Left hindlimb (tissue), 1 donor: ENCODE measurements at places on chromosomes 2 and 18.

- no peak for DNase-seq
Observed at GRCh38 chr18:76054156-76054555, 440.9 kb downstream of the ZNF516 start.

DNA sequence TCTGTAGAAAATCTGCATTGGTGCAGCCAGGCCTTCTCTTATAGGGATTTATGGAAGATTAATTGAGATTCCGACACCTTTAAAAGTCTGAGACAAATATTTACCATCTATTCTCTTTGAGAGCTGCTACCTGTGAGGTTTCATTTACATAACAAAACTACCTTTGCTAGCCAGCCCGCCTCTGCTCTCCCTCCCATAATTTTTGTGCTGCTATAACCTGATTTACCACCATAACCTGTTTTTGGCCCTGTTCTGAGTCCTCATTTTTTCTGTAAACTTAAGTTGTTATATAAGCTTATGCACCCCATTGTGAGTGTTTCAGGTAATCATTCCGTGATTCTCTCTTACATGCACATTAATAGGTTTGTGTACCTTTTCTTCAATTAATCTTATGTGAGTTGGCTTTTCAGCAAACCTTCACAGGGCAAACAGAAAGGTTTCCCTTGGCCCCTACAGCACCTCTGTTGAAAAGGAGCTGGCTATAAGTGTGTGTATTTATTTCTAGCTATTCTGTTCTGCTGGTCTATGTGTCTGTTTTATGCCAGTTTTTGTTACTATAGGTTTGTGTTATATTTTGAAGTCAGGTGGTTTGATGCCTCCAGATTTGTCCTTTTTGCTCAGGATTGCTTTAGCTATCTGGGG, 114.9 kb upstream of the XIRP2 start:
- no peak for DNase-seq

- DNase-seq, result no peak
Observed at GRCh38 chr2:220143336-220143735, 515.9 kb downstream of the SLC4A3 start.

GRCh38 chr2:112642966-112643365, 2.8 kb upstream of the SLC20A1 start:
- no peak for DNase-seq

- DNase-seq, result no peak
Observed at GRCh38 chr2:37585295-37585908, 86.0 kb downstream of the CDC42EP3 start.

DNA sequence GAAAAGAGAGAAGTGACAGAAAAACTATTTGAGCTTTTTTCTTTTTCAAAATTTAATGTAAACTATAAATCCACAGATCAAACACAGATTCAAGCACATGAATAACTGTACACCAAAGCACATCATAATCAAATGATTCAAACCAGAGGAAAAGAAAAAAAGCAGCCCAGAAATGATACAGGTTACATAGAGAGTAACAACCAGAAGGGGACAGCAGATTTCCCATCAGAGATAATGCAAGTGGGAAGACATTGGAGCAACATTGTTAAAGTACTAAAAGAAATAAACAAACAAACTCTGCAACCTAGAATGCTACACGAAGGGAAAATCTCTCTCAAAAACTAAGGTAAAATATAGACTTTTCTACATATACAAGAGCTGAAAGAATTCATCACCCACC, 34.5 kb downstream of the CMPK2 start:
- no peak for DNase-seq

DNA sequence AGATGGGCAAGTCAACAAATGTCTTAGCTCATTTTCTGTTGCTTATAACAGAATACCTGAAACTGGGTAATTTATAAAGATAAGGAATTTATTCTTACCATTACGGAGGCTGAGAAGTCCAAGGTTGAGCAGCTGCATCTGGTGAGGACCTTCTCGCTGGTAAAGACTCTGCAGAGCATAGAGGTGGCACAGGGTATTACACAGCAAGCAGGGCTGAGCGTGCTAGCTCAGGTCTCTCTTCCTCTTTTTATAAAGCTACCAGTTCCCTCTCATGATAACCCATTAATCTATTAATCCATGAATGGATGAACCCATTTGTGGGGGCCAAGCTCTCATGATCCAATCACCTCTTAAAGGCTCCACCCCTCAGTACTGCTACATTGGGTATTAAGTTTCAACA, 109.1 kb downstream of the CDK15 start:
- DNase-seq, result no peak

- DNase-seq, result no peak
Observed at GRCh38 chr2:96692094-96692971, 47.5 kb downstream of the LMAN2L start.

GRCh38 chr18:7236933-7237332, 6.0 kb downstream of the LRRC30 start:
- no peak for DNase-seq

GRCh38 chr2:105691947-105692390, 52.7 kb upstream of the NCK2 start:
- DNase-seq, result no peak

- DNase-seq, result no peak
Observed at GRCh38 chr2:29323301-29323700, 208.1 kb downstream of the CLIP4 start.

DNA sequence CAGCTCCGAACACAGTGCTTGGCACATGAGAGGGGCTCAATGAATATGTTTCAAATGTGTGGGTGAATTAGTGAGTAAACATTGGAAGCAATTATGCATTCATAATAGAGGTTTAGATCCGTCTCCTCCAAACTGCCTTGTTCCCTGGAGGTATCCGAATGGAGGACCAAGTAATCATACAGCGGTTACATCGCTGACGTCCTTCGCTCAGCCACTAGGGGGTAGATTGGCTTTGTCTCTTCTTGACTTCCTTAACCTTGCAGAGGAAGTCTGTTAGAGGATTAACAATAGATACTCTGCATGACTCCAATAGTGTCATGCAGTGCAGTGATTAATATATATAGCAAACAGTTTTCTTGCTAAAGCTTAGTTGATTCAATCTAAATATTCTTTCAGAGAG, 517.0 kb downstream of the PTPRM start:
- no peak for DNase-seq

DNA sequence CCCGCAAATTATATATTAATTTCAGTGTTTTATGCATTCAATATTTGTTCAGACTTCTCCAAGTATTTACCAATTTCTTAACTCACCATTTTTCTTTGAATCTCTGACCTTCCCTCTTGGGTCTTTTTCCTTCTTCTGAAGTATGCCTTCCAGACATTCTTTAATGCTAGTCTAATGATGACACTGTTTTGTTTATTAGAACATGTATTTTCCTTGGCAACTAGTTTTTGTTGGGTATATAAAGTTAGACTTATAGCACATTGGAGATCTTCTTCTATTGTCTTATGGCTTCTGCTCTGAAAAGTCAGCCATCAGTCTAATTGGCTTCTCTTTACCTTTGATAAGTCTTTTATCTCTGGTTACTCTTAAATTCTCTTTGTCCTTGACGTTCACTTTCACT, 423.2 kb upstream of the NRP2 start:
- no peak for DNase-seq

DNA sequence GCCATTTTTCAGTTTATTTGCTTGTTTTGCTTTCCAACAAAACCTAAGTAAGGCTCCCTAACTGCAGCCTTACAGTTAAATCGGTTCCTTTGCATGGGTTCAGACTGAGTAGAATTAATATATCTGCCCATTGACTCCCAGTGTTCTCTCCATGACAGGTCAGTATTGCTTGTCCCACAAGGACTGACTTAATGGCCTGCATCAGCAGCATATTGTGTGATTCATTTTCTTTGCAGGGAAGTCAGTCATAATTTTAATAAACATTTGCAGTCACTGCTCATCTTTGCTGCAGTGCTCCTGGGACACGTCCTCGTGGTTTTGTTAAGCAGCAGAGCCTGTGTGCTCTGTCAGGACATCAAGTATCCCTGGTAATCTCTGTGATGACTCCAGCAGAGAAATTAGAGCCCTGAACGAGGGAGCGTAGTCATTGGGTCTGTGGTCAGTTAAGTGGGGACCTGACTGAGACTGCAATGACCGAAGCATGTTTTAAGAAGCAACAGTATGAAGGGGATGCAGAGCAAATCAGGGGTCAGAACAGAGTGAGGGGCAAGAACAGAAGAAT, 93.3 kb downstream of the CDH20 start:
- DNase-seq, result no peak

DNA sequence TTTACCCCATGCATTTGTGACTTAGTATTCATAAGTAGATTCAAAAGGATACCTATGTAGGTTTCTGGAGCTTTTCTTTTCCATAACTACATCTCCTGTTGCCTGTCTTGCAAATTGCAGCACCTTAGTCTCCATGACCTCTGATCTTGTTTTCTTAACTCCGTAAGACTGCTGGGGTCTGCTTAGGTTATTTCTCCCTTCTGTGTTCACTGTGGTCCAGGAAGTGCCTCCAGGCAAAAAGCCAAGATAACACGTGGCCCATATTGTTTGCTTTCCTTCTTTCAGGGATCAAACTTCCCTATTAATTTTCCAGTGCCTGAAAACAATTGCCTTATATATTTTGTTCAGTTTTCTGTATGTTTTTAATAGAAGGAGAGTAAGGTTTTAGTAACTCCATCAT, 86.4 kb downstream of the GCA start:
- DNase-seq, result no peak

DNA sequence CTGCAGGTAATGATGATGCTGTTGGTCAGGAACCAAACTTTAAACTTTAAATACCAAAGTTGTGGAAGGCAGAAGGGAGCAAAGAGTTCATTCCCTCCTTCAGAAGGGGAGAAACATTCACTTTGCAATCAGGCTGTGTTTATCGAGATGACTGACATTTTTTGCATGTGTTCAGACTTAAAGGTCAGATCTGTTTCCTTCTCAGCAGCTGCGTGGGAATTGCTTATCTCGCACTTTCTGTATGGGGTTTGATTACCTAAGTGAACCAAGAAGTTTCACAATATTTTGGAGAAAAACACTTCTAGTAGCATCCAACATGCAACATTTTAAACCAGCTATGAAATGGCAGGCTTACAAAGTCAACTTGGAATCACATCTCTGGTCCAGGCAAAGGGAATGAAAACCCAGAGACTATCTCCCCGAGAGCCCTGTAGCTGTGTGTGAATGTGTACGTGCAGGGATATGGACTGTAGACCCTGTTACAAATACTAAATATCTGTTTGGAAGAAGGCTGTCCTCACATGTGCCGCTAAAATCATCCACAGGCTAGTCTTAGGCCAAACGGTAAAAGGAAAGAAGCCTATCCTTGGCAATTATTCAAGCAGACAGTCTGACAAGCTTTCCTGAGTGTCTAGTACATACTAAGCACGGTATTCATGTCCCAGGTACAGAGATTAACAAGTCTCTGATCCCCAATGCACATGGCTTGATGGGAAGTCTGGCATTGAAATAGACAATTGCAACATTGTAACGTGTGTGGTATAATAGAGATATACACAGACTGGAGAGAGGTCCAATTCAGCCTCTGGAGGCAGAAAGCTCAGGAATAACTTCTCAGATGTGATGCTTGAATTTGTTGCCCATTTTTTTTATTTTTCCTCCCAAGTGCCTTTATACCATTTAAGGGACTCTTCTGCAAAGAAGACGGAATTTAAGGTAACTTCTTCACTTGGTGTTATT, 483.1 kb downstream of the DPP10 start:
- no peak for DNase-seq

- no peak for DNase-seq
Observed at GRCh38 chr18:35610089-35610488, 28.5 kb downstream of the GALNT1 start.

- no peak for DNase-seq
Observed at GRCh38 chr2:200405599-200406298, 99.3 kb downstream of the SPATS2L start.

- no peak for DNase-seq
Observed at GRCh38 chr18:43596105-43596712, 318.9 kb upstream of the SYT4 start.

DNA sequence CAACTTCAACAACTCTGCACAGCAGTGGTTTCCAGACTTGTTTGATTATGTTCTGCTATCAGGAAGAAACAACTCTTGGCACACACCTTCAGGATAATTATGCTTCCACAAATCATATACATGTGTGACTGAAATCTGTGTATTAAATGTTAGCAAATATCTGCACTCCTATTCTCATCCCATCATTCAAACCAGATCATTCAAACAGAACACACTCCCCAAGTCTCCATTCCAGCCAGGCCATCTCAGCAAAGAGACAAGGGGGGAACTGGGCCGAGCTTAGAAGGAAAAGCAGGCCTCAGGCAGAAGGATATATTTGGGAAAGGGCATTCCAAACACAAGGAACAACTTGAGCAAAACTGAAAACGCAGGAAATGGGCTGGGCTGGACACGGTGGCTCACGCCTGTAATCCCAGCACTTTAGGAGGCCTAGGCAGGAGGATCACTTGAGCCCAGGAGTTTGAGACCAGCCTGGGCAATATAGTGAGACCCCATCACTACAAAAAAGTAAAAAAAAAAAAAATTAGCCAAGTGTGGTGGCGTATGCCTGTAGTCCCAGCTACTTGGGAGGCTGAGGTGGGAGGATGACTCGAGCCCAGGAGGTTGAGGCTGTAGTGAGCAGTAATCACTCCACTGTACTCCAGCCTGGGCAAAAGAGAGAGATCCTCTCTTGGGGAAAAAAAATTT, 62.7 kb downstream of the ZFP36L2 start:
- DNase-seq, result no peak
